ENCODE measurements at places on chromosomes 12 and 14. TPM values are rescaled to one million over a fixed set of nuclear protein-coding genes. Genes with fewer than 3 reads are reported as not detected.

DNA sequence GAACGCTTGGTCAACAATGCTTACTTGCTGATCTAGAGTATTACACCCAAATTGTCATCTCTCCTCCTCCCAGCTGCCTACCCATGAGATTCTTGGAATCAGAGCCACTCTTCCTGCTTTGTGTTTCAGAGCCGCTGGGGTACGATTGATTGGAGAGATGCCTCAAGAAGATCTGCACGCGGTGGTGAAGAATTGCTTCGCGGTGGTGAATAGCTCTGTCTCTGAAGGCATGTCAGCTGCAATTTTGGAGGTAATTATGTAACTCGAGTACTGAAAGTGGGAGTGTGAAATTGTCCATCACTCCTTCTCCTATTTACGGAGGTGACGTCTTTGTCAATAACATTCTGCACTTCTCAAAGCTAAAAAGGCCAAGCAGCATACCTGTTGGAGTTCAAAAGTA, 93.9 kb downstream of the GLT1D1 start:
- no peak for DNase-seq
- H3K4me1 ChIP-seq, result no peaks in the 10 kb centered on the region
- H3K36me3 ChIP-seq, result no peaks in the 10 kb centered on the region
- H3K27ac ChIP-seq, result no peak overlapping the region
- H3K27me3 ChIP-seq, result no peaks in the 10 kb centered on the region

Gene GON7
- total RNA-seq, result 31.1 TPM

GRCh38 chr14:101781240-101782061, 19.9 kb downstream of the PPP2R5C start:
- peaks cover 24% of the 10 kb centered on the region for H3K4me1 ChIP-seq
- no peaks in the 10 kb centered on the region for H3K36me3 ChIP-seq
- no peaks in the 10 kb centered on the region for H3K27me3 ChIP-seq
- peak overlapping the region; percentile 61 for H3K4me3 ChIP-seq

GRCh38 chr14:61461808-61462275, 140.5 kb downstream of the PRKCH start:
- no peak for DNase-seq
- H3K36me3 ChIP-seq, result peaks cover 21% of the 10 kb centered on the region
- H3K4me1 ChIP-seq, result peaks cover 25% of the 10 kb centered on the region

Gene MGP
- 182 TPM for total RNA-seq

GRCh38 chr14:61111209-61111665, 130.2 kb downstream of the SLC38A6 start:
- H3K27ac ChIP-seq, result no peak overlapping the region
- no peak overlapping the region for H3K4me3 ChIP-seq

DNA sequence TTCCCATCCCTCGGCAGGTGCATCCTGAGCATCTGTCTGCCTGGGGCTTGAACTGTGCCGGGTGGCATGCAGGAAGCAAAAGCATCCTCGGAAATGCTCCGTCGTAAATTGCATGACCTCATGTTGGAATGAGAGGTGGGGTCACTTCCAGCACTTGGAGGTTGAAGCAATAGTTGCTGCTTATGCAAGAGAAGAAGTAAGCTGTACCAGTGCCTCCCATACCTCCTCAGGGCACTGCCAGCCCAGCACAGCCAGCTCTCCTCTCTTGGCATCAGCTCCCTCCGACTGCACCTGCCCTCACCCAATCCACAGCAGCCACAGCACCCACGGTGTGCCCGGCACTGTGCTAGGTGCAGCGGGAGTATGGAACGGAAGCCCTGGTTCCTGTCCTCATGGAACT, 11.5 kb downstream of the TEAD4 start:
- H3K27ac ChIP-seq, result no peak overlapping the region
- no peaks in the 10 kb centered on the region for H3K4me1 ChIP-seq
- H3K36me3 ChIP-seq, result peaks cover 9% of the 10 kb centered on the region
- no peak for DNase-seq
- H3K4me3 ChIP-seq, result no peak overlapping the region

DNA sequence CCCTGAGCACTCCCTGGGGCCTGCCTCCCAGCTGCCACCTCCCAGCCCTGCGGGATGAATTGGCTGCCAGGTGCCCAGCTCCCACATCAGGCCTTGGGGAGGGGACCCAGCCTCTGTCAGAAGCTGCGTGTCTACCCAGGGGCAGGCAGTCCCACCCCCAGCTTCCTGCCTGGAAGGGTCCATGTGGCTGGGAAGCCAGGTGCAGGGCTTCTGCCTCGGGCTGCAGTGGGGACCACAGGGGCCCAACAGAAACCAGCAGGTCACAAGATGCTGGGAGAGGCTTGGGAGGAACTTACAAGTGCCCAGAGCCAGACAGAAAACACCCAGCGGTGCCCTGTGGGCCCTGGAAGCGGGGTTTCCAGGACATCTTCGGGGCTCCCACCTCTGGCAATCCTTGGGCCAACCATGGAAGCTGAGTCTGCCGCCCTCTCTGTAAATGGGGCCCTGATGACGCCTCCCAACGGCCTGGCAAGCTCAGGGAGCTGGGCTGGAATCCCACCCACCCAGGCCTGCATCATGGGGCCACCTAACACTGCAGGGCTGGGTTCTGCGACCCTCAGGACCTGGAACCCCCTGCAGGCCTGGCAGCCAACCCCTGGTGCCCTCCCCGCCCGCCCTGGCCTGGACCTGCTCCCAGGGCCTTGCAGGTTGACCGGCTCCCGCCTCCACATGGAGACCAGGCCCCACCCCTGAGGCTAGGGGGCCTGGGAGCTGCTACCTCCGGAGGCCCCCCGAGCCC, 36.6 kb downstream of the CCNK start:
- no peaks in the 10 kb centered on the region for H3K27me3 ChIP-seq
- no peak overlapping the region for H3K27ac ChIP-seq
- DNase-seq, result no peak
- no peak overlapping the region for H3K4me3 ChIP-seq
- H3K36me3 ChIP-seq, result peaks cover 9% of the 10 kb centered on the region
- peaks cover 22% of the 10 kb centered on the region for H3K4me1 ChIP-seq

GRCh38 chr12:107783406-107784376, 9.2 kb downstream of the ASCL4 start:
- no peak overlapping the region for H3K27ac ChIP-seq
- H3K4me1 ChIP-seq, result no peaks in the 10 kb centered on the region
- H3K36me3 ChIP-seq, result no peaks in the 10 kb centered on the region
- H3K4me3 ChIP-seq, result no peak overlapping the region

DNA sequence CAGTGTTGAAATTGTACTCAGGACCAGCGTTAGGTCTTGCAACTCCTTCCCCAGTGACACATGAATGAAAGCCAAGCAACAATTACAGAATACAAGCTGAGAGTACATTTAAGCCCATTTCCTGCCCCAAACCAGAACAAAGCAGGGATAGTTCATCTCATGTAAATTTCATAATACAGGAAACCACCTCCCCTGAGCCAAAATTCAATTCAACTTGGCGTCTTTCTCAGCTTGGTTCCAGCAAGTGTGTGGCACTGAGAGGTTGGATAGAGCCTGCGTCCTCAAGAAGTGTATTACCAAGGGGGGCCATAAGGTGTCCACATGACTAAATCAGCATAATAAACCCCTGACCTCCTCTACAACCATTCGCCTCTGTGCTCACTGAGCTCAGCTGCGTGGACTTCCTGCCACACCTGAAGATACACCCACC, 278.9 kb upstream of the CRY1 start:
- no peak for DNase-seq
- no peaks in the 10 kb centered on the region for H3K36me3 ChIP-seq
- no peaks in the 10 kb centered on the region for H3K4me1 ChIP-seq
- H3K27me3 ChIP-seq, result no peaks in the 10 kb centered on the region

Gene IL31
- not detected for total RNA-seq

DNA sequence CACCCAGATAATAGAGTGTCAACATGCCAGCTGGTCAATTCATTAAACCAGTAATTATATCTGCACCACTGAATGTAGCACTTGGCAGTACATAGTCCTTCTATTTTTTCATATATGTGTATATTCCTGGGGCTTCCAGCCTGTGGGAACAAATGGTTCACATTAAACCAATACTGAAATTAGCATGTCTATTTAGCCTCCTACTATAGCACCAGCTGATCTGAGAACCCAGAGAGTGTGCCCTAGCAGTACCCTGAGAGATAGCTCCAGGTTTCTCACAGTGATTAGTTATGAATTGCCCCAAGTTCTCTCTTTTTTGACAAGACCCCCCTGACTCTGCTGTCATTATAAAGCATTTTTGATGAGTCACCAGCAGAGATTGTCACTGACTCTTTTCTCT, 1097.3 kb upstream of the FLRT2 start:
- no peaks in the 10 kb centered on the region for H3K4me1 ChIP-seq
- no peak overlapping the region for H3K27ac ChIP-seq
- H3K27me3 ChIP-seq, result no peaks in the 10 kb centered on the region
- H3K36me3 ChIP-seq, result no peaks in the 10 kb centered on the region
- DNase-seq, result no peak

DNA sequence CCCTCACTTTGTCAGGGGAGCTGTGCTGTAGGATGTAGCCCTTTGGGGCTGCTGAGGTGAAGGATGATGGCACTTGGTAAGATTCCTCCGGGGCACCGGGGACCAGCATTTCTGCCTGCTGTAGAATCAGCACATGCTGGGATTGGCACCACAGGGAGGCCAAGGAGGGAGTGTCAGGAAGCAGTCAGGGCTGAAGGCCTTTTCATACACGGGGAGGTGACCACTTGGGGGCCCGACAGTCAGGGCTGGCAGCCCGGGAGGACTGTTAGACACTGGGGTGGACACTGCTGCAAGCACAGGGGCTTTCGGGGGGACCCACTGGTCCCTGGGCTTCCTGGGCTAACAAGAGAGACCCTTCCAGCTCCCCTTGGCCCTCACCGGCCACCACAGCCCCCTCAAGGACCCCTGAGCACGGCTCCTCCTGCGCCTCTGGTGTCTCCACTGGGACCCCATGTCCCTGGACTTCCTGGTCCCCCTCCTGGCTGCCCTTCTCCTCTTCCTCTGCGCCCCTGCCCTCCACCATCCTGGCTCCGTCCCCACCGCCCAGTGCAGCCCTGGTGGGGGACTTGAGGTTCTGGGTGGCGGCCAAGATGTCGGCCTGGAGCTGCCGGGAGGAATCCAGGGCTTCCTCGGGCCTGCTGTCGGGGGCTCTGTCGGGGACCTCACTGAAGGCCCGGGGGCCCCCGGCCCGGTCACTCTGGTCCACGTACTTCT, 6.5 kb downstream of the TMEM119 start:
- no peak for DNase-seq
- H3K27me3 ChIP-seq, result no peaks in the 10 kb centered on the region
- H3K4me1 ChIP-seq, result no peaks in the 10 kb centered on the region
- no peak overlapping the region for H3K4me3 ChIP-seq
- H3K36me3 ChIP-seq, result no peaks in the 10 kb centered on the region

Gene RHEBL1
- total RNA-seq, result 0.98 TPM

- no peaks in the 10 kb centered on the region for H3K27me3 ChIP-seq
- H3K4me3 ChIP-seq, result no peak overlapping the region
- peak overlapping the region; percentile 90 for H3K27ac ChIP-seq
- peaks cover 32% of the 10 kb centered on the region for H3K4me1 ChIP-seq
- H3K36me3 ChIP-seq, result peaks cover 42% of the 10 kb centered on the region
- no peak for DNase-seq
Measured at GRCh38 chr12:123267335-123267920, 4.2 kb downstream of the CDK2AP1 start.

- peaks cover 28% of the 10 kb centered on the region for H3K4me1 ChIP-seq
- no peak for DNase-seq
- H3K27ac ChIP-seq, result peak overlapping the region; percentile 83
- H3K4me3 ChIP-seq, result peak overlapping the region; percentile 67
- no peaks in the 10 kb centered on the region for H3K36me3 ChIP-seq
Measured at GRCh38 chr14:29928117-29928640, 532 bp upstream of the PRKD1 start.

Gene BEST3
- total RNA-seq, result not detected

DNA sequence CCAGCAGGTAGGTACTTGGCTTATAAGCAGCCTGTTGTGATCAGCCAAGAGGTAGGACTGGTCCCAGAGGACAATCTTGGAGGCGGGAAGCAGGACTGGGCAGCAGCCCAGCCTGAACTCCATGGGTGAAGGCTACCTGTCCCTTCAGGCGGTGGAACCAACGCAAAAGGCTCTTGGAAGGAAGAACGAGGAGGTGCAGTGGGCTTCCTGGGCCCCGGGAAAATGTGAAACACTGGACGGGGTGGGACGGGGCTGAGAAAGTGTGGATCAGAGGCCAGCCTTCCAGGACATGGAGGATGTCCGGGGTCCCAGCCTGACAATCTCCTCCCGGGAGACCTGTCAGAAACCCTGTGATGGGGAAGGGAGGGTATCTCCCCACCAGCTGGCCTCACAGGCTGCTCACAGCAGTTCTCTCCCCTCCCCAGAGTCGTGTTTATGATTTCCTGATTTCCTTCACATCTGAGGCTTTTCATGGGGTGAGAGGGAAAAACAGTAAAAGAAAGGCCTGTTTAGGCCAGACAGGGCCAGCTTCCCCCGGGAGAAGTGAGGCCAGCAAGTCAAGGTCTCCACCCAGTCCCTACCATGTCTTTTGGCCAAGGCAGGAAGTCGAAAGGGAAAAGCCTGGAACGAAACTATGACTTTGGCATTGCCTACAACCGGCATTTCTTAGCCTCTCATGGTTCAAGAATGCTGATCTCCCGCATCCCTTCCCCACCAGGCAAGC, 11.3 kb downstream of the CMKLR1 start:
- no peak overlapping the region for H3K4me3 ChIP-seq
- peaks cover 3% of the 10 kb centered on the region for H3K36me3 ChIP-seq
- no peak for DNase-seq
- H3K4me1 ChIP-seq, result peaks cover 11% of the 10 kb centered on the region
- no peaks in the 10 kb centered on the region for H3K27me3 ChIP-seq

DNA sequence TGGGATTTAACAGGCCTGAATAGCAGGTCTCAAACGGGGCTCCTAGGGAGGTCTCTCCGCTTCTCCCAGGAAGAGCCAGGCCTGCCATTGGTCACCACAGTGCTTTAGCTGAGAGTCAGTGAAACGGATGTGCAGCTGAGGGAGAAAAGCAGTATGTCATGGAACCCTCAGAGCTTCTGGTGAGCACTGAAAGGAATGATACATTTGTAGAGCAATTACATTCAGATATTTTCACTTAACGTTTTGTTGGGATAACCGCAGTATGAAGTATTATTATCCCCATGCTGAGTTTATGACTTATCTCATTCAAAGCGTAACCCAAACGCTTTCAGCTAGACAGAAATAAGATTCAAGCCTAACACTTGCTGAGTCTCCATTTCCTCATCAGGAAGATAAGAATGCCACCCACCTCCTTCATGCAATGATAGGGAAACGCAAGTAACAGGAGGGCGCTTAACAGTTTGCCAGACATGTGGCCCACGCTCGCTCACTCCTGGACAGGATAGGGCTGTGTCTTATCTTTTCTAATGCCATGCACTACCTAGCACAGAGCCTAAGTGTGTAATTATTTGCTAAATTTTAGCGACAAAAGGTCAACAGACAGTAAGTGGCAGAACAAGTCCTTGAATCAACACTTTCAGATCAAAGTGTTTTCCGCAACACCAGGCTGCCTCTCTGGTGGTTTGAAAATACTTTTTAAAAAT, 28.2 kb downstream of the DAD1 start:
- H3K27ac ChIP-seq, result peak overlapping the region; percentile 78
- no peak overlapping the region for H3K4me3 ChIP-seq
- no peaks in the 10 kb centered on the region for H3K27me3 ChIP-seq
- peaks cover 59% of the 10 kb centered on the region for H3K4me1 ChIP-seq

Gene GPRC5D
- 2.1 TPM for total RNA-seq

Gene FITM1
- total RNA-seq, result 0.89 TPM

GRCh38 chr12:108129017-108129812, at the start of gene WSCD2:
TSS of gene WSCD2 (plus strand) at chr12:108129288. CDS start at chr12:108195833, 66,545 bp downstream.
- no peaks in the 10 kb centered on the region for H3K27me3 ChIP-seq
- no peaks in the 10 kb centered on the region for H3K36me3 ChIP-seq
- no peak within 1 kb of the TSS for H3K27ac ChIP-seq
- peaks cover 16% of the 10 kb centered on the region for H3K4me1 ChIP-seq

Gene MYF5
- not detected for total RNA-seq

GRCh38 chr12:110606253-110606611, 7.7 kb upstream of the TCTN1 start:
- peak overlapping the region; percentile 65 for H3K27ac ChIP-seq
- H3K27me3 ChIP-seq, result no peaks in the 10 kb centered on the region
- peak overlapping the region; percentile 17 for H3K4me3 ChIP-seq
- no peaks in the 10 kb centered on the region for H3K36me3 ChIP-seq
- DNase-seq, result no peak
- peaks cover 7% of the 10 kb centered on the region for H3K4me1 ChIP-seq
